ENCODE measurements at places on chromosomes 13 and 19.

DNA sequence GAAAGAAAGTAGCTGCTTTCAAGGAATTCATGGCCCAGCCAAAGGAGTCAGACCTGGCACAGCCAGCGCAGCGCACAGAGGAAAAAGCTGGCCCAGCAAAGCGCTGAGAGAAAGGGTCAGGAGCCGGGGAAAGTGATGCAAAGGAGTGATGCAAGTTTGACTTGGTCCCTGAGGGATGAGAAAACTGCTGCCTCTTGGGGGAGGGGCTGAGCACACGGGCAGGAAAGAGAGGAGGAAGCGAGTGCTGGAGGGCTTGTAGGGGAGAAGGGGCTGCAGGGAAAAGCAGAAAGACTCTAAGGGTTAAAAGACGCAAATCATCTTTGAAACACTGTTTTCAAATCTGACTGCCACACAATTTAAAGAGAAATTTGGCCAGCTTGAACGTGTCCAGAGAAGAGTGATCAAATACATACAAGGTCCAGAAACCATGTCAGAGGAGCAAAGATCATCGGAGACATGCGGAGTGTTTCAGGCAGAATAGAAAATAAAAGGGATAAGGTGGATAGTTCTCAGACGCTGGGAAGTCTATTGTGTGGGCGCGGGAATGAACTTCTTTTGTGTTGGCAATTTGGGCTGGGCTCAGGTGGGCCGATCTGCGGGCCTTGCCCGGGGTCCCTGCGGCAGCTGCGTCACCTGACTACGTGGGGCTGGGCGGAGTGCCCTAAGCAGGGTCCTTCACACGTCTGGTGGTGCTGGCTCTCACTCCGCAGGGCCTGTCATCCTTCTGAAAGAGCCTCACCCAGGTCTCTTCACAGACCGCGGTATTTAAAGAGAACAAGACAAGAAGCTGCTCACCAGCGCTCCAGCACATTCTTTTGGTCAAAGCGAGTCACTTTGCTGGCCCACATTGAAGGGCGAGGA is 18.1 kb downstream of the N4BP2L1 start:
- no peak for DNase-seq

GRCh38 chr19:16159655-16160054 is 13.7 kb downstream of the CIB3 start:
- no peak for DNase-seq

DNA sequence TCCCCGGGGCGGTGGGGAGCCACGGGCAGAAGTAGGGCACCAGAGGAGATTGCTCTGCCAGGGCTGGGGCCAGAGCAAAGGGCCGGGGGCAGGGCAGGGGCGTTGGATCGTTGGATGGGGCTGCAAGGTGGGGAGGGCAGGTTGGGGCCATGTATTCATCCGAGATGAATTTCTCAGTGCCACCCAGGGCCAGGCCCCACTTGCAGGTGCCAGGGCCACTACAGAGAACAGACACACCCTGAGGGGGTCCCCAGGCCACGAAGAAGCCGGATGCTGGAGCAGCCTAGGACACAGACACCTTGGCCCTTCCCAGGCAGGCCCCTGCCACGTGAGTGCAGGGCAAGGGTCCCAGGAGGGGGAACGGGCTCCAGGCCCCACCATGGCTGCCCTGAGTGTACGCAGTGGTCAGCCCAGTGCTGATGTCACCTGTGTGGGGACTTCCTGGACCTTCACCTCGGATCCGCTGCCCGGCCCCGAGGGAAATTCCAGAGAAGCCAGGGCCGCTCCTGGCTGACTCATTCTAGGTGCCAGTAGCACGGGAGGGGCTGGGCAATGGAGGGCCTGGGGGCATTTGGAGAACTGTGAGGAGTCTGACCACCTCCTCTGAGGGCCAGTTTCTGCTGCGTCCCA is 9.6 kb upstream of the SBNO2 start:
- DNase-seq, result no peak

DNA sequence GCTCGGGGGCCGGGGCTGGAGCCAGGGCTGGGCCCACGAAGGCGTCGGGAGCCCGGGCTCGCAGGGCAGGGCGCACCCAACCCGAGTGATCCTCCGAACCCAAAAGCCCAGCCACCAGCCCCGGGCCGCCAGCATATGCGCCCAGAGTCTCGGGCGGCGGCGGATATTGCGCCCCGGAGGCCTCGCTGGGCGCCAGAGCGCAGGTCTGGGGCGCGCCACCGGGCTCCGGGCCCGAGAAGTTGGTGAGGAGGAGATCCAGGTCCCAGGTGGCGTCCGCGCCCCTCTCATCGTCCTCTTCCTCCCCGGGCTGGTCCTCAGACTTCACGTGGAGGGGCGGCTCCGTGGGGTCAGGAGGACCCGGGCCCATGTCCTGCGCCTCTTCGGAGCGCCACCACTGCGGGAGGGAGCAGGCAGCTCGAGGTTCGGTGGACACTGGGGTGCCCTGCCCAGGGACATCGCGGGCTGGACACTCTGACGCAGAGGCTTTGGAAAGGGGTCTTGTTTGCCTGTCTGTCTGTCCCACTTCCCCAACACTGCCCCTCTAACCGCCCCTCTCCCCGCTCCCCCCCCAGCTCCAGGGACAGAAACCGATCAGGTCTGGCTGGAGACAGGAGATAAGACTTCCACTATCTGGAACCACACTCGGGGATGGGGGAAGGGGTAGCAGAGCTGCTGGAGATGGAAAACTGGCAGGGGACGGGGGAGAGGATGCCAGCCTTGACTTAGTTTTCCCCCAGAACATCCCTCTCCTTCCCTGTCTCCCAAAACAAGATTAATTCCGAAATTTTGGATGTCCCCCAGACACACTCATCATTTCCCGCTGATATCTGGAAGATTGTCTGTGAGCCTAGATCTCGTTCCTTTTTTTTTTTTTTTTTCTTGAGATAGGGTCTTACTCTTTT is 1.0 kb downstream of the KLF1 start:
- no peak for DNase-seq

GRCh38 chr19:31586282-31586681 is 237.0 kb upstream of the TSHZ3 start:
- DNase-seq, result no peak

- no peak for DNase-seq
Observed at GRCh38 chr19:31064491-31064890, 284.7 kb downstream of the TSHZ3 start.

- DNase-seq, result no peak
Observed at GRCh38 chr13:95234242-95234641, 67.0 kb downstream of the ABCC4 start.

- no peak for DNase-seq
Observed at GRCh38 chr19:40507892-40508291, 41.1 kb downstream of the SPTBN4 start.

DNA sequence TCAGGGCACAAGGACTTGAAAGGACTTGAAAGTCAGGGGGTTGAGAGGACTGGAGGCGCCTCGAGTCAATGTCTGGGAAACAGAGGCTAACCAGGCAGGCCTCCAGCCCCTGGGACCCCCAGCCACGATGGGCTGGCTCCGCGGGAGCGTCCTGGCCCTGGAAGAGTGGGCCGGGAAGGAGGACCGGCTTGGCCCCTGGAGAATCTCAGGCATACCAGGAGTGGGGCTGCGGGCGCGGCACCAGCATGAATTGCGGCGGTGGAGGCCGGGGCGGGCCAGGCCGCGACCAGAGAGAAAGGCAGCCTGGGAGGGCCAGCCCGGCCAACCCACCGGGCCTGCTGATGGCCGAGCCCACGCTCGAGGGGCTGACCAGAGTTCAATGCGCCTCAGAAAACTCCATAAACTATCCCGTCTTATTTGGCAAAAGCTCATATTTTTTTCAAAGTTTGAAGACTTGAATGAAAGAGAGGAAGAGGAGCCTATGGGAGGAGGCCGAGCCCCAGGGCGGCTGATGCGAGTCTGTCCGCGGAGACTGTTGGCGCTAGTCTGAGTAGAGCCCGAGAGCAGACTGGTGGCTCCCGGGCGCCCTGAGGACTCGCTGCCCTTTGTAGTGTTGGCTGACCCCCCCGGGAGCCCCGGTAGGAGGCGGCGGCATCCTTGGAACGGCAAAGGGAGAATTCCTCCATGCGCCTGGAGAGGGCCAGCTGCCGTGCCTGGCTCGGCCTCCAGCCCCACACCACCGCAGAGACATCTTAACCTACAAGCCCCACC is 68.0 kb downstream of the MLLT1 start:
- no peak for DNase-seq

- DNase-seq, result no peak
Observed at GRCh38 chr13:93673885-93674284, 447.3 kb downstream of the GPC6 start.

DNA sequence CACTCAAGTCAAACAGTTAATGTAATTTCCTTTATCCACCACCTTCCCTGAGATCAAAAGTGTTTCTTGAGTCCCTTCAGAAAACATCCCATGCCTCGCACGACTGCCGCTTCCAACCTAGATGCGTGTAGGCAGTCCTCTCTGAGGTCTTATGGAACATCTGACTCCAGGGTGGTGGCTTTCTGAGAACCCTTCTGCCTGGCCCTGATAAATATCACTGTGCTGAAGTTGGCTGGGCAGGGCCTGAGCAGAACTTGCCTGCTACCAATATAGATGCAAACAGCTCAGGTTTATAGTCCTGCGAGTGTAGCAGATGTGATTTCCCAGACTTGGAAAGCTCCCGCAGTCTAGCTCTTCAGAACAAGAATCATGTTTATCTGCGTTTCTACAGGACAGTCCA is 61.1 kb upstream of the GPR12 start:
- DNase-seq, result no peak
